ENCODE measurements at places on chromosomes 4 and X.

DNA sequence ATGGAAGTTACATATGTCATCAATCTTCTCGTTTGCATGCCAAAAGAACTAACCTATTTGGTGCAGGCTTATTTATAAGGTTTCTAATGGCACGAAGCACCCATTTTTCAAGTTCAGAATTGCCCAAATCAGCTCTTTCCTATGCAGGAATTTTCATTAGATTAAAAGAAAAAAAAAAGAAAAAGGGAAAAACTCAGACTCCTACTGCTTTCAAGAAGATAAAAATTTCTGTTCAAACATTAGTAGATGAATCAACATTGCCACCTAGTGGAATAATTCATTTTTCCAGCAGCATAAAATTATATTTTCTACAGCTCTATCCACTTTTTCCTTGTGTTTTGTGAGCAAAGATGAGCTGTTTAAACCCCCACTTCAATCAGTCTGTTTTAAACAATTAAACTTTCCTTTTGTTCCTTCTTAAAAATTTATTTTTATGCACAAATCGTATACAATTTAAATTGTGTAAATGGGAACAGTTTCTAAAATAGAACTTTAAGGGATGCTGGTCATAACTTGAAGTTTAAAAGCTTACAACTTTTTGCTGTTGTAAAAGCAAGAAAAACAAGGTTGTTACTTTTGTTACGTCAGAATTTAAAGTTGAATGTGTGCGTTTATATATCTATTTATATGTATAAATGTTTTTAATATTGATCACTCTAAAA, 309.9 kb downstream of the ARAP2 start:
- DNase-seq: no peak

- DNase-seq: no peak
Observed at GRCh38 chrX:981791-982626, 230.4 kb downstream of the CRLF2 start.

DNA sequence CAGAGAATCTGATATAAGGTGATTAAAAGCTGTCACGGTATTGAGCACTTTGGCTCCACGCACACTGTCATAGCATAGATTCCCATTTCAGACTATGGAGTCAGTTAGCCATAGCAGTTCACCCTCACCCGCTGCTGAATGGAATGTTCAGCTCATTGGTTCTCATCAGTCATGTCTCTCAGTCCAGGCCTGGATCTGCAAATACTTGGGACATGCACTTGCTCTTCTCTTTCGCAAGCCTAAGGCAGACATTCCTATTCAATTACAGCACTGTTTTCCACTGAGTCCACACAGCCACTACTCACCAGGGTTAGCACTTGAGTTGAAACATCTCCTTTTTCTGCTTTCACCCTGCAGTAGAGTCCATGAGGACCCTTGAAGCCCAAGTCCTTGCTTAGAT, 30.6 kb upstream of the SCML1 start:
- no peak for DNase-seq

GRCh38 chr4:70640192-70640591, 11.6 kb downstream of the ENAM start:
- DNase-seq: no peak

GRCh38 chr4:16659079-16659478, 239.4 kb downstream of the LDB2 start:
- peak; percentile 74 for DNase-seq

DNA sequence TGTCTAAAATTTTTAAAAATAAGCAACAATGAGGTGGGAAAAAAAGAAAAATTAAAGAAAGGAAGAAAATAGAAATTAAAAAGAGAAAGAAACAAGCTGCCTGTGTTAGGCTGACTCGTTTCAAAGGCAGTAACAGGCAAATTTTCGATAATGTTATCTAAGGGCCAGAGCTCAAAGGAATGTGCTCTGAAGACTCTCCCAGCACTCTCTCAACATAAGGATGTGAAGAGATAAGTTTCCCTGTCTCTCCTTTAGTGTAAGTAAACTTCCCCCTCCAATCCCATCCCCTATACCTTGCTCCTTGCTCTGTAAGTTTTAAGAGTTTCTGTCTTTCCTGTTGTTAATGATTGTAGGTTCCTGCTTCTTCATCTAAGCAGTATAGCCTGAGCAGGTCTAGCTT, 172.8 kb downstream of the TEX13C start:
- no peak for DNase-seq

DNA sequence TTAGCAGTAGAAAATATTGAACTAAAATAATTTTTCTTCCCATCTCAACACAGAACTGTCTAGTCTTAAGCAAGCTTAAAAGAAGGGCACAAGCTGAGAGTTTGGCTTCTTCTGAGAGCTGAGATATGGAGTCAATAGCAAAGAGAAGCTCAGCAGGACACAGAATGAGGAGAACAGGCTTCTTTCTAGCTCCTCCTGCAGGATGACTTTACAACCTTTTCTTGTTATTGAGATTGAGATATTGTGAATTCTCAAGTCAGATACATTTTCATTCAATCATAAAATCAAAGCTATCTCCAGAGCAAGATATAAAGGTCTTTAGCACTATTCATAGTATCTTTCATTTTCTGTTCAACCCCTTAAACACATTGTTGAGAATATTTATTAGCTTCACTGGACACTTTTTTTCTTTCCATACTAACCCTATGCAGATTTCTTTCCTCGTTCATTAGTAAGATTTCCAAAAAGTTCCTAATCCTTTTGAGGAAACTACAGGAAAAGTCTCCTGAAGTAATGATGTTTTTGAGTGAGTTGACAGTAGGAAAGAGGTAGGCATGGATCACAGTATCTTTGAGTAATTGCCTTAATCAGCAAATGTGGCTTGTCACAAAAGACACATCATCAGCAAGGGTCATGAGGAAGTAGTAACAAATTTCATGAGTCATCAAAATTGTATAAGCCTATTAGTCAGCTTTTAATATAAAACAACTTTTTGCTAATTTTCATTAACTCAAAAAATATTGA, 17.8 kb upstream of the CXCL3 start:
- DNase-seq: no peak

DNA sequence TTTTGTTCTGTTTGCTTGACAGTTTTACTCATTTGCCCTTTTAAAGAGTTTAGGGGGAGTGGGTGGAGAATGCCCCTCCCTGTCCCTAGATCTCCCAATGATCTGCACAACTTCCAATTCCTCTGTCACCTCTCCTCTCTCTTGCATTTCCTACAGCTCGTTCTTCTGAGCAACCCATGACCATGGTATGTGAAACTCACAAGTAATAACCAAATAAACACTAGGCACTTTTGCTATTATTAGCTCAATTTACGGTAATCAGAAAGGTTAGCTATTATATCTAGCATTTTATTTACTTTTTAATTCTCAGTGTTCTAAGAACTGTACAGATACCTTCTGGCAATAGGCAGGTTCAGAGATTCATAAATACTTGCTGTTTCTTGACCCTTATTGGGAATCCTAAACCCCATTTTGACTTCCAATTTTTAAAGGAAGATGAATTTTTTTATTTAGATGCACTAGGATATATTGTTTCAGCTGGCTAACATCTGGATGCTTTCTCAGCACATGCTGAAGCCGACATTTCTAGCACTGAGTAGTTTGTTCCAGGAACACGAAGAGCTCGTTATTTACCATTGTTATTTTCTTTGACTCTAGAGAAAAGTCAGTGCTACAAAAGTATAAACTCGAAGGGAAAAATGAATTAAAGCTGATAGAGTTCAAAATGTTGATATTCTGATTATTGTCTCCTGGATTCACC, 194.7 kb upstream of the TLL1 start:
- DNase-seq: no peak

GRCh38 chr4:41141900-41142299, 72.4 kb downstream of the APBB2 start:
- DNase-seq: no peak

- no peak for DNase-seq
Observed at GRCh38 chr4:184477201-184477999, 3.0 kb upstream of the IRF2 start.

- DNase-seq: no peak
Observed at GRCh38 chr4:168487282-168488035, 7.2 kb upstream of the DDX60L start.

DNA sequence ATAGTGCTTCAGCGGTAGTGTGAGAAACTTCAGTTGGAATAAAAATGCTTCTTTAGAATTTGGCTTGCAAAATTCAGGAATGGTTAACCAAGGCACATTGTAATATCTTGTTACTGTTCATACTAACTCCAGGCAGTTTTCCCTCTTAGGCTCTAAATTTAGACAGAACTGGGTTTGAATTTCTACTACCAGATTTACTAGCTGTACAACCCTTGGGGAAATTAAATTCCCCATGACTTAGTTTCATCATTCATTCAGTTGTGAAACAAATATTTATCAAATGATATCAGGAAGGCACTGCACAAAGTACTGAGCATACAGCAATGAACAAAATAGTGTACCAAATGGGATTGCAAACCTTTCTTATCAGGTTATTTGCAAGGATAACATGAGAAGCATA, 135.0 kb upstream of the IL15 start:
- DNase-seq: no peak

DNA sequence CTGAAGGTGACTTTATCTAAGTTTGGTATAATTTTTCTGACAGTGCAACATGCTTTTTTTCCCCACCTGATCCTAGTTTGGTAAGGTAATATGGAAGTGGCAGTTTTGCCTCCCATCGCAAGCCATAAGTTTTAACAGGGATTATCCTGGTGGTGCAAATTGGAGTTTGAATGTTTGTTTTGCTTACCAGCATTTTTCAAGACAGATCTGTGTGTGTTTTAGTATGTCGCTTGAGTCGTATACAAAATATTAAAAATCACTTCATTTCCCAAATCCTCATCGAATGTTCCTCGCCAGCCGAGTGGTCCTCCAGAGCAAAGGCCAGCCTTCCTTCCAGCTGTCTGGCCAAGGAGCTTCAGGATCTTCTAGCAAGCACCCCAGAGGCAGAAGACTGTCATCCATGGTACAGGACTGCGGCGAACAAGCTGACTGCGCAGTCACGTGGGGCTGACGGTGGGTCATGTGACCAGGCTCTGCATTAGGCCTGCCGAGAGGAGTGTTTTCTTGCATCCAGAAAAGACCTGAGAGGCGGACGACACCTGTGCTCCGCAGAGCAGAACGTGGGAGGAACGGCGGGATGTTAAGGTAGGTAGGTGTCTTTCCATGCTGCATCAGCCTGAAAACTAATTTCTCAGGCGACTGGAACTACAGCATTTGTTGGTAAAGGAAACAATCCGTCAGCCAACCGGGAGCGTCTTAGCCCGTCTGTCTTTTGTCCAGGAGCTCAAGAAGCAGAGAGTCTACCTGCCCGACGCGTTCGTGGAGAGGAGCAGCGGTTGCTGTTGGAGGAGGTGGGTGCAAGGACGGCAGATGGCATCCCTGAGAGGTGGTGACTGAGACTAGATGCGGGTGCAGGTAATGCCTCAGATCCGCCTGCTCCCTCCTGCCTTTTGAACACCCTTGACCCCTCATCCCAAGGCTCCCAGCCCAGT, at the start of gene GPRASP3:
GPRASP3 (plus strand) TSS at position 507 of the 932 bp plus-strand sequence. CDS start 28,253 bp downstream, outside the sequence.
- peak; percentile 79 for DNase-seq

DNA sequence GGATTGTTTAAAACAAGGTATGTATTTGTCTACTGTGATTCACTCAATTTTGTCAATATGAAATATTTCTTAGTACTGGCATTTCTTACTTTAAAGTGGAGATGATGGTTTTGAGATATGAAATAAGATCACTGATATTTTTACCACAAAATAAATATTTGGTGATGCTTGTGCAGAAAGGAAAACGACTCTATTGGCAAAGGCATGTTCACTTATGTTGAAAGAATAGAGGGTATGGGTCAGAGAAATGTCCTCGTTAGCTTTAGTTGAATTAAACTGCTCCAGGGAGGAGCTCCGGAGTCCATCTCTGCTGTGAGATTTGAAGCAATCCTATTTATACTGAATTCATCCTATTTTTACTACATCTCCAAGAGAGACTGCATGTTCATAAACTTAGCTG, 84.2 kb downstream of the SH3BGRL start:
- no peak for DNase-seq

GRCh38 chrX:134572816-134573682, 85.2 kb downstream of the PLAC1 start:
- no peak for DNase-seq

- no peak for DNase-seq
Observed at GRCh38 chr4:105946771-105947170, 51.5 kb downstream of the NPNT start.

- no peak for DNase-seq
Observed at GRCh38 chr4:63619771-63620170, 789.5 kb downstream of the TECRL start.

GRCh38 chrX:7447801-7448499, 300.0 kb upstream of the PUDP start:
- DNase-seq: no peak

DNA sequence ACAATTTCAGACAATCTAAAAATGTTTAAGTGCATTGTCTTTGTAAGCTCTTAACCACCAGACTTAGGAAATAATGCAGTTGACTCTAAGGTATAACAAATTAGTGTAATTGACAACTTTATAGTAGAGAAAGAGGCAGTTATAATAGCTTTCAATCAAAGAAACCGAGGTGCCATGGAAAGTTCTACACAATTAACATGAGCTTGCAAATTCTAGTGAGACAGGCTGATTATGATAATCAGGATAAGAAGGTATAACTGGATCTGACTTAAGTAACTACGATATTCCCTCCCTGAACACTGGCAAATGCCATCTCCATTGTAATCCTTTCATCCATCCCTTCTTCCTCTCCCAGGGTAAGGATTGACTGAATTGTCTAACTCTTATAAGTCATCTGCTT, 11.4 kb upstream of the KLHL5 start:
- no peak for DNase-seq

- no peak for DNase-seq
Observed at GRCh38 chrX:119655125-119655524, 37.8 kb downstream of the SEPTIN6 start.

DNA sequence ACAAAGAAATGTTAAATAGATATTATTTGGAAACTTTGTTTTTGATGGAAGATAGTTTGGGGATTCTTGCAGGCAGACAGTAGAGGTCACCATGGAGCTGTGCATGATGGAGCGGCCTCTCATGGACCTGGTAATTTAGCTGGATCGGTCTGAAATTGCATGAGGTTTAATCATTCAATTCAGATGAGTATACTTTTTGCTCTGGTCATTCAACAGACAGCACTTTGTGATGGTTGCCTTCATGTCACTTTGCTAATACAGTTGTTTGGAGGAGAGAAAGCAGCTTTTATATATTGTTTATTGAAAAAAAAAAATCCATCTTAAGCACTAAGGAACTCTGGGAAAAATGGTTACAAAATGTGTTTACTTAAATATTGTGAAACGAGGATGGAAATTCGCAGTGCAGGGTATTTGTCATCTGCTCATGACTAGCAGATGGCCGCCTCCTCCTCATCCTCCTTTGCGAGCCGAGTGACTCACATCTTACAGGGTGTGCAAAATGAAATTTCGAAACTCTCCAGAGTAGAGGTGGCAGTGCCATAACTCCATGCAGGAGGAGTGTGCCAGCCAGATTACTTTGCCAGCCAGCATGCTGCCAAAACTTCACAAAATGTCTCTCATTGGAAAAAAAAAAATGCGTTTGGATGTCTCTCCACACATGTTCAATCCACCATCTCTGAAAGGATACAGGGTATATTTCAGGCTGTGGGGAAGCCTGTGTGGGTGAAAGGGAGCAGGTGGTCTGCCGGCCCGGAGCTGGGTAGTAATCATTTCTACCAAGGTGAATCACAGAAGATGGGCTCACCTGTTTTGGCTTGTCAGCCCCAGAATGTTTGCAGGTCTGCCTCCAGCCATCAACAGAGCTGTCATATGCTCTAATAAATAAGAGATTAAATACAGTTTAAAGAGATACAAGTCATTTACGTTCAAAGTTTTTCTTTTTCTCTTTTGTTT, 314.9 kb upstream of the DIPK2B start:
- DNase-seq: peak; percentile 47

- DNase-seq: no peak
Observed at GRCh38 chr4:3396600-3396999, 45.2 kb upstream of the HGFAC start.
